Bronchial epithelial cell (primary cell): ENCODE measurements at places on chromosomes 11 and 22.
A peak's percentile ranks its signal among the peaks of the same experiment; 100 is the strongest.

- no peak for DNase-seq
These were observed 9.4 kb upstream of the RASD2 start for GRCh38 chr22:35531202-35531601.

DNA sequence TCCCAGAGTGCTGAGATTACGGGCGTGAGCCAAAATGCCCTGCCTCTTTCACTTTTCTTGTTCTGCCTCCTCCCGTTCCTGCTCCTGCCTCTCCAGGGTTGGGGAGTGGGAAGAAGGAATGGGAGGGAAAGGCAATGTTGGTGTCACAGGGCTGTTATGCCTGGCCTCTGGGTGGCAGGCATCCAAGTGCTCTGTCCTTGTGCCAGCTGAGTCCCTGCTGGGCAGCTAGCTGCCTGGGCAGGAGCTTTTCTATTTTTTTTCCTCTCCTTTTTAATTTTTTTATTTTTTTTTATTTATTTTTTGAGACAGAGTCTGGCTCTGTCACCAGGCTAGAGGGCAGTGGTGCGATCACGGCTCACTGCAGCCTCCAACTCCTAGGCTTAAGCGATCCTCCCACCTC is 4.1 kb upstream of the SAC3D1 start:
- no peak for DNase-seq

DNA sequence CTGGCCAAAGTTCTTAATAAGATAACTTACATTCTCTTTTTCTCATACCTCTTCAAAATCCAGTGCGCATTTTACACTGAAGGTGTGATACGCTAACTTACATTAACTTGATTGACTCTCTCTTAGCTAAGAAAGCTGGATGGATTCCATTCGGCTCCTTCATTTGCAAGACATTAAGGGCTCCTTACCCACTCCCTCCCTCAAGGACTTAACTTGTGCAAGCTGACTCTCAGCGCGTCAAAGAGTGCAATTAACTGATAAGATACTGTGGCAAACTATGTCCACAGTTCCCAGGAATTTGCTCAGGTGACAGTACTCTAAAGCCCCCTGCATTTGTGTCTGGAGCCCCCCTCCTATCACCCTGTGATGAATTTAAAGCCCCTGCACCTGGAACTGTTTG is 6.4 kb upstream of the RFPL1 start:
- DNase-seq = no peak

GRCh38 chr22:23119494-23120414 is 22.0 kb downstream of the RSPH14 start:
- no peak for DNase-seq

GRCh38 chr11:72618803-72619202 is 55.4 kb downstream of the PDE2A start:
- no peak for DNase-seq

- DNase-seq = peak; percentile 35
These were observed 3.4 kb upstream of the ZBTB44 start for GRCh38 chr11:130318031-130318673.

DNA sequence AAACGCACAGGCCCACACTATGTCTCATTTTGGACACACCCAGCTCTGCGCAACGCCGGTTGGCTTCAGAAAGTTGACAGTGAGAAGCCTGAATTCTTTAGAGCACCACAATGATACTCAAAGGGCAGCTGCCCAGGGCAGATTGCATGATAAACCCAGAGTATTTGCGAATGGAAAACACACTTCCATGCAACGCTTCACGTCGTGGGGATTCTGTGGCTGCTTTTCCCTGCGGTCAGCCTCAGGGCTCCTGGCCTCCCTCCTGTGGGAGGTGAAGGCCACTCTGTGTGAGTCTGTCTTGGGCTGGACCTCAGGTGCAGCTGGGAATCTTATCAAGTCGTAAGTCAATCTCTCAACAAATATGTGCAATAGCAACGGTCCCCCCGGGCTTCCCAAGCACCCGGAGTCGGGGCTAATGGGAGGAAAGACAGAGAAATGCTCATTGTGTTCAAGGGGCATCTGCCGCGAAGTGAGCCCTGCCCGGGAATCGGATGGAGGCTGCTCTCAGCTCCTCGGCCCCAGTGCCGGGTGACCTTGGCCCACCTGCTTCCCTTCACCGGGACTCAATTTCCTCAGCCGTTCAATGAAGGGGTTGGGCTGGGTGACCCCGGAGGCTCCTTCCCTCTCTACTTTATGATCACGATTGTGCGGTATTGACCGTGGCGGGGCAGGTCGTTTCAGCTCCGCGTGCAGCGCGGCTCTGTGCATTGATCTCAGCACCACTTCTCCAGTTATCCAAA is 623.6 kb downstream of the BRD1 start:
- no peak for DNase-seq

DNA sequence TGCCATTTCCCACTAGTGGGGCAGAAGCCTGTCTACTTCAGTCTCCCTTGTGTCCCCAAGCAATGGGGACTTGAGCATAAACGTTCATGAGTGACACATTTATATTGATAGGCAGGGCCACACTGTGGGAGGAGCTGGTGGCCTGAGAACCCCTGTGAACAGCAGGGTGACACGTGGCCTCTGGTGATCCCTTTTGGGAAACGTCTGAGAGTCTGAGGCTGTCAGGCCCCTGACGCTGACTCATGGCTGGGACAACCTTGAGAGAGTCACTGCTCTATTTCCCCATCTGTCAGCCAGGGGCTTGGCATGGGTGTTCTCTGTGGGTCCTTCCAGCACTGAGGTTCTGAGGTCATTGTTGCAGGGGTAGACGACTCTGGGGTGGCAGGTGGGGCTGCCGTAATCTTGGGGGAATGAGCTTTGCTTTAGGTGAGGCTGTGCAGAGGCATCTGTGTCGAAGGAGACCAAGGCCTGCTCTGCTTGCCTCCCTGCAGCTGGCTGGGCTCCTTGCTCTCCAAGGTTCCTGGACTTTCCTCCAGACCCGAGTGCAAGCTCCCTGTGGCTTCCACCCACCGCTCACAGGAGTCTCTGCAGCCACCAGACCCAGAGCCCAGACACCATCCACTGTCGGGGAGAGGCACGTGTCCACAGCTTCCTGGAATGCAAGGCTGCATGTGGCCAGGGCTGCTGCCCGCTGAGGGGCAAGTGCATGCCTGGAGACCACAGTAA is 54.7 kb downstream of the SMIM38 start:
- DNase-seq = no peak

DNA sequence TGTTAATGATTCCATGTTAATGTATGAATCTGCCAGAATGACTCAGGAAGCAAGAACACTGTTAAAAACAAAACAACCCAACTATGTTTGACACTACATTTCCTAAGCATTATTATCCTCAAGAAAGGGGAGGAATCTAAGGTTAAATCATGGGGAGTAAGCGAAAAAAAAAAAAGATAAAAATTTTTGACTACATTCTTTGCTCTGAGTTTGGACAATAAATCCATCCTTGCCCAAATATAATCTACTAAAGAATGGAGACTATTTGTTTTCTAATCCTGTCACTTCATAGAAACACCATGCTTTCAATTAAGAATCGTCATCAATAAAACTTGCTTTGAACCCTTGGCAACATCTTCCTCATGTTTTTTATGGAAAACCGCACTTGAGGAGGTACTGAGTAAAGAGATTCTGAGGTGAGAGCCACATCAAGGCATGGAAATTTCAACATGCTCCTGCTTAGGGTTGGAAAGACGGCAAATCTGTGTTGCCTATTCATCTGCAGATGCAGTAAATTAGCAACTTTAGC is 9.7 kb downstream of the MAML2 start:
- no peak for DNase-seq

- DNase-seq = no peak
These were observed 233.0 kb downstream of the FAM76B start for GRCh38 chr11:95556342-95557163.

- peak; percentile 89 for DNase-seq
These were observed 8.9 kb downstream of the OLFML1 start for GRCh38 chr11:7494086-7494745.
